Karpas-422 (cell line): ENCODE measurements at places on chromosomes 2 and 18.

GRCh38 chr18:13401404-13401803 is 182.8 kb downstream of the LDLRAD4 start:
- DNase-seq: no peak

GRCh38 chr2:4914551-4914950 is 777.6 kb upstream of the SOX11 start:
- DNase-seq: no peak

- DNase-seq: no peak
These were observed 21.2 kb upstream of the UGGT1 start for GRCh38 chr2:128069769-128070168.

DNA sequence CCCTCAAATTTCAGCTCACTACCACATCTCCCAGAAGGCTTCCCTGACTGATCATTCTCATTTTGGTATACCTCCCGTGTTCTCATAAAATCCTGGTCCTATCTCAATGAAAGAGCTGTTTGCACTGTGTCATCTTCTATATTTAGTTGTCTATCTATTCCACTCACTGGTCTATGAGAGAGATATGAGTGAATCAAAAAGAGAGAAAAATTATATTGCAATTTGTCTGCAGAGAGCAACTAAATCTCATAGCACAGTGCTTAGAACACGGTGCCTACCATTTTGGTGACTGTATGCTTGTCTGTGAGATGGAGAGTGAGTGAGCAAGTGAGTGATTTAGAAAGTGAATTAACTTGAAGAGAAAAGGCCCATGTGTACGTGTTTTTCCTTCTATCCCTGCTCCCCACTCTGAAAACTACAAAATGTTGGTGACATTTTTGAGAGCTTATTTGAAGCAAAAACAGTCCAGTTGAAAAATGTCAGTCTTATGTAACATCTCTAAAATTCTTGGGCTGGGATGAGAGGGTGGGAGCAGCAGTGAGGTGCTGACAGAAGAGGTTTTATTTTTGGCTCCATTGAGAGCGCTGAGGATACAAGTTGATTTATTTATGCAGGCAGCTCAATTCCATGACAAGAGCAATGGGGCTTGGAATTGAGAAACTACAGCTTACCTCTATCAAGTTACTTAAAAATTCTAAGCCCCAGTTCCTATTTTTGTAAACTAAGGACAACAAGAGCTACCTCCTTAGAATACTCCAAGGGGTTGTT is 373.5 kb upstream of the CHST9 start:
- no peak for DNase-seq

- no peak for DNase-seq
These were observed 14.6 kb downstream of the ITGB1BP1 start for GRCh38 chr2:9408641-9409151.

DNA sequence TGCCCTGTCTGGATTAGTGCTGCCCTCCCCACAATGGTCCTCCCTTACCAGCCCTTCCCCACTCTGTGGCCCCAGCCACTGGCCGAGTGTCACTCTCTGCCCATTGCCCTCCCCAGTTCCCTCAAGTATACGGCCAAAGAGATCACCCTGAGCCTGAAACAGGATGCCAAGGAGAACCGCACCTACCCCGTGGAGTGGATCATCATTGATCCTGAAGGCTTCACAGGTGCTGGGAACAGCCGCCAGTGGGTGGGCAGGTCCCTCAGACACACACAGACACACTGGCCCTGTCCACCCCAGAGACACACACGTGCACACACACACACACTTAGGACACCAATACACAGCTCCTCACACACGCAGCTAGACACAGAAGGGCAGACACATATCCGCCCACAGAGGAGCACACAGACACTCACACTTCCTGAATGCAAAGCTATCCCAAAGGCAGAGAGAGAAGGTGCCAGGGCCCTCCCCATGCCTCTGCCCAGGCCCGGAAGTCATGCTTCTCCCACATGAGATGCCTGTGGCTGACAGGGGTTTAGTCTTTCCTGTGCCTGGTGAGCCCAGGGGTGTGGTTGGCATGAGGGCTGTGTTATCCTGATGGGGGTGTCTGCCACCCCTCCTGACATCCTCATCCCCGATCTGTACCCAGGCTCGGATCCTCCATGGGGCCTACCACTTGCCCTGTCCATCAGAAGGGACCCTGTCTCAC is 2.9 kb downstream of the CHRND start:
- no peak for DNase-seq

DNA sequence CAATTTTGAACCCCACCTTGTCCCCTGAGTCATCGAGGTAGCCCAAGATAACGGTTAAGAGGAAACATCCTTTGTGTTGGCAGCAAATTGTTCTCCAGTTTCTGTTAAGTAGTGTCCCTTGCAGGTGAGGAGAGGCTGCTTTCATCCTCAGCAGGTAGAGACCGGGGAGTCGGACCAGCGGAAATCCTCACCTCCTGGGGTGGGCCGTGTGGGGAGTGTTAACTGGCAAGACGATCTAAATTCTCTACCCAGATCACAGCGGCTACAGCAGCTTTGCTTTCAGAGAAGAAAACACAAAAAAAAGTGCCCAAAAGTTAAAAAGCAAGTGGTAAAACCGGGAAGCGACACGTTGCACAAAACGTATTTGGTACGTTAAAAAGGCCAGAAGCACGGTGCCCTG is 63.2 kb downstream of the ADI1 start:
- no peak for DNase-seq

- no peak for DNase-seq
These were observed 8.9 kb downstream of the GAREM1 start for GRCh38 chr18:32461709-32462272.

- no peak for DNase-seq
These were observed 15.5 kb upstream of the ECEL1 start for GRCh38 chr2:232502911-232503808.

GRCh38 chr2:151655663-151656398 is 78.4 kb downstream of the NEB start:
- DNase-seq: no peak

DNA sequence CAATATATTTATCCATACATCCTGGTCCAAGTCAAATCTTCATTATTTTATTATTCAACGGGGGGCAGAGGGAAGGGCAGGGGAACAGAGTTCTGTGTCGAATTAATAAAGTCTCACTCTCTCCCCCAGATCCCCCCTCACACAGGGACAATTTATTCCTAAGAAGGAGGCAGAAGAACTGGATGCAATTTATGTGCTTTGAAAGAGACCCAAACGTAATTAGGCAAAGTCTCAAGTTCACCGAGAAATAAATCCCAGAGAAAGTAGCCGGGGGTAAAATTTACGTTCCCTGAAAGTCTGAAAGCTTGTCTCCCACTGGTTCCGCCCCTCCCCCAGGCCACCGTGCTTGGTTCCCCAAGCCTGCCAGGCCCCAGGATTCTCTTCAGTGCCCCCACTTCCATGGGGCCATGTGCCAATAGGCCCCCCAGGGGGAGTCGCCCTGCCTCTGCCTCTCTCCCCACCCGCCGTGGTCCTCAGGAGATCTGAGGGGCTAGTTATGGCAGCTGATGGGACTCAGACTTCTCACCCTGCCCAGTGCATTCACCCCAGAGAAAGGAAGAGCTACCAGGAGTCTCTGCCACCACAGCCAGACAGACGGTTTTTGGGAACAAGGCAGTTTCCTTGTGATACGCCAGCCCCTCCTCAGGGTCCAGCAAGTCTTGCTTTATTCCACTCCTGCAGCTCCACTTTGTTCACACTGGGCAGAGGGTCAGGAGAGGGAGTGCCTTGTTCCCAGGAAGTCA is 215.5 kb downstream of the CYP26B1 start:
- DNase-seq: no peak

GRCh38 chr2:144518748-144519596 is 947 bp downstream of the ZEB2 start:
- DNase-seq: peak; percentile 81

GRCh38 chr2:168439536-168439935 is 16.5 kb upstream of the CERS6 start:
- no peak for DNase-seq

DNA sequence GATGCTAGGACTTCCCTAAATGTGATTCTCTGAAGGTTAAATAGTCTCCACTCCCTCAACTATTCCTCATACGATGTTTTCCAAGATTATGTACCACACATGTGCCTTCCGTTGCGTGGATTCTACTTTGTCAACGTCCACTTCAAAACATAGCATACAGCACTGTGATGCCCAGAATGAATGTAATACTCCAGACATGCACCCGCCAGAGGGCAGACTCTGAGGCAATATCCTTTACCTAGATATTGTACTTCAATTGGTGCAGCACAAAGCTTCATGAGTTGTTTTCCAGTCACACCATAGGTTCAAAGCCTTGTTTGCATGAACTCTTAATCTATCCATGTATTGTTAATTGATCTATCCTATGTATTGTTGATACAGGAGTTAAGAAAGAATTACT is 201.0 kb upstream of the NABP1 start:
- DNase-seq: no peak

GRCh38 chr2:63596401-63596883 is 7.7 kb downstream of the MDH1 start:
- no peak for DNase-seq

DNA sequence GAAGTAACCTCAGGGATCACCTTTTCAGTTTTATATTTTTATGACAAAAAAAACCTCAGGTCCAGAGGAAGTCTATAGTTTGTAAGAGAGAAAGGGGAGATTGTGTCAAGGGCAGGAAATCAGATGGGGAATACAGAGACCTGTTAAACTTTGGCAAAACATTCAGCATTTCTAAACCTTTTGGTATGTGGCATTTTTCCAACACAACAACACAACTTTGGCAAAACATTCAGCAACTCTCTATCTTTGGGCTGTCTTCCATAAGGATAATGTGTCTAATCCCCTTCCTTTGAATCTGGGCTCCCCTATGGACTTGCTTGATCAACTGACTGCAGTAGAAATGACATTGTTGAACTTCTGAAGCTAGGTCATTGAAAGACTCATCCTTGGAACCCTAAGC is 220.6 kb upstream of the CCDC68 start:
- DNase-seq: no peak

GRCh38 chr2:219474285-219475060 is 24.2 kb upstream of the GMPPA start:
- no peak for DNase-seq

DNA sequence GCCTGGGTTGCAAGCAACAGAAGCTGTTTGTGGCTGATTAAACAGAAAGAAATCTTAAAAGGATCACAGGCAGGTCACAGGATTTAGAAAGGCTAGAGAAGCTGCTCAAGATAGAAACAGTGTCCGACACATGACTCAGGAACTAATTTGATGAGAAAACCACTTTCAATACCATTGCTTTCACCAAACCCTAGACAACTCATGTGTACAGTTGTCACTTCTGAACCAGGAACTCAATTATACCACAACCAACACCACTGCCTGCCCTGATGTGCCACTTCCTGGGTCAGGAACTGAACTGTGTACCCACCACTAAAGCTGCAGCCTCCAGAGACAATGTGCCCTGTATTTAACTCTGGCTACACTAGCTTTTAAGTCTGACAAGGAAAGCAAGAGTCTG is 56.0 kb downstream of the TMEM247 start:
- no peak for DNase-seq

DNA sequence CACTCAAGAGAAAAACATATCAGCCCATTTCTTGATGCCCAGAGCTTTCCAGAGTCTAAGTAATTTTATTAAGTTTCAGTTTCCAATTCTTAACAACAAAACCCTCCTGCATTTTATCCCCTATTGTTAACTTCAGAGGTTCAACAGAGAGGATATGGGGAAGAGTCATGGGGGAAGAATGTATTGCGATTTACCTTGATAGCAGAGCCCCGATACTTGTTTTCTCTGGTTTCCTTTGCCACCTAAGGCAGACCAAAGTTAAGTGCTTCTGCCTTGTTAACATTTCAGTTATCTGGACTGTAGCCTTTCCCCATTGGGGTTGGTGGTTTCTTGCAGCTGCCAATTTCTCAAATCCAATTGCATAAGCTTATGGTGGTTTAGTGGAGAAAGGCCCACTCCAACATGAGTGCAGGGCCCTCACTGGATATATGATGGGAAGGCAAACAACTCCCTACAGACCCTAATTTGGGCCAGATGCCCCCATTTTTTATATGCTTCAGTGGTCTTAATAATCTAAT is 82.0 kb upstream of the ITGB6 start:
- no peak for DNase-seq

DNA sequence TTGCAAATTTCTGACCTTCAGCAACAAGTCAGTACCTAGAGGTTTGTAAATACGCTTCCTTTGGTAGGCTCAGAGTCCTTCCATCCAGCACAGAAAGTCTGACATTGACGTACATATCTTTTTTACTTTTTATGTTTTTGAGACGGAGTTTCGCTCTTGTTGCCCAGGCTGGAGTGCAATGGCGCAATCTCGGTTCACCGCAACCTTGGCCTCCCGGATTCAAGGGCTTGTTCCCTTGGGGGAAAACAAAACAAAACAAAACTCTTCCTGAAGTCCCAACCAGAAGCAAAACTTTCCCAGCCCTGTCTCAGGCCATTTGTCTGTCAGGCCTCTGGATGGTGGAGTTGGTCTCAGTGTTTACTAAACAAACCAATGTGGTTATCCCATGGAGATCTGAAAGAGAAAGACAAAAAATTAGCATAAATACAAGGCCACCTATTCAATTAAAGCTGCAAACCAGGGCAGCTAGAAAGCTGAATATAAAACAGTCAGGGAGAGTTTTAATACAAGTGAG is 29.6 kb upstream of the ATL2 start:
- no peak for DNase-seq

GRCh38 chr2:182463760-182464159 is 36.9 kb upstream of the PDE1A start:
- no peak for DNase-seq

- no peak for DNase-seq
These were observed 1.7 kb upstream of the SLC25A12 start for GRCh38 chr2:171895786-171896185.

DNA sequence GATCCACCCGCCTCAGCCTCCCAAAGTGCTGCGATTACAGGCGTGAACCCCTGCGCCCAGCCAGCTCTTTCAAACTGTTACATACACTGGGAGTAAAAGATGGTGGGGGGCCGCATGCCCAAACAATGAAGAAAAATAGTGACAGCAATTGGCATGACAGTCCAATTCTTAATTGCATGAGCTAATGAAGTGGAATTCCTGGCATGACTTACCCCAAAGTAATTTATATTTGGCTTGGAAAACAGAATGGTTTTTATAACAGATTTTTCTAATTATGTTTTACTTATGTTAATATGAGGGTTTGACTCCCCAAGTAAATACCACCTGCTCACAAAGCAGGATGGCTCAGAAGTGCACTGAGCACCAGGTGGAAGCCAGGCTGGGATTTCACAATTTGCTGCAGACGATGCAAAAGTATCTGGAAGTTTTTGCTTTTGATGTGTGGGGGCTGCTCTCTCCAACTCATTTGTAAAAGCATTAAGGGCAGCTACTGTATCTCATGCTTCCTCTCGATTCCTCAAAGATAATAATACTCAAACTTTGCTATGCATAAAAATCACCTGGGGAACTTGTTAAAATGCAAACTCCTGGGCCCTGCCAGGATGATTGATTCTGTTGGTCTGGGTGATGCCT is 24.0 kb upstream of the ATG16L1 start:
- no peak for DNase-seq
